ENCODE measurements at places on chromosomes 12 and 14.

- DNase-seq: no peak
Measured at GRCh38 chr12:11922361-11922760, 148.4 kb upstream of the BCL2L14 start.

DNA sequence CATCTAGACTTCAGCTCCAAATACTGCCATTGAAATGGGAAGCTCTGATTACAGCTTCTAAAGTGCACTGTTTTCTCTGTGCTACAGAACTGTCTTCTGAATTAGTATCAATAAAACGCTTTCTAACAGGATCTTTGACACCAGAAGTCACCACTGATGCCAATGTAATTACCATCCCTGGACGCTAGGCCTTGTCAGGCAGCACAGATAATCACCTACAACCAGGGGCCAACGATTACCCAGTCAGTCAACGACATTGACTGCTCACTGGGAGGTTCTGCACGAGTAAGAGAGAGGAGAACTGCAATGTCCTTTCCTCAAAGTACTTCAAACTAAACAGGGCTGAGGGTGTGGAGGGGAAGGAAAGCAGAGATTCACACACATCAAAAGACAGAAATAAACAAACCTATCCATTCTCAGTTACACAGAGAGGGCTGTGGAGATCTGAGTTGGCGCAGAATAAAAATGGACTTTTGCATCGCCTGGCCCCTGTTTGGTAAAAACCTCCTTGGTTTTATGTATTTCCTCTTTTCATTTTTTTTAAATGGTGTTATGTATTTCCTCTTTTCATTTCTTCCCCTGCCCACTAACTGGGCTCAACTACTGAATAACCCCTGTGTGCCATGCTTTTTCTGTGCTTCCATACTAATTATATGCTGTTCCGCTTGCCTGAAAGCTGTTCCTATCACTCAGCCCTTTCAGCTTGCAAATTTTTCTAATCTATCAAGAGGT lies 492.2 kb downstream of the APAF1 start:
- no peak for DNase-seq

- DNase-seq: no peak
Measured at GRCh38 chr12:12823811-12824210, 10.7 kb downstream of the DDX47 start.

- no peak for DNase-seq
Measured at GRCh38 chr12:116278667-116279066, 1.2 kb upstream of the MED13L start.

DNA sequence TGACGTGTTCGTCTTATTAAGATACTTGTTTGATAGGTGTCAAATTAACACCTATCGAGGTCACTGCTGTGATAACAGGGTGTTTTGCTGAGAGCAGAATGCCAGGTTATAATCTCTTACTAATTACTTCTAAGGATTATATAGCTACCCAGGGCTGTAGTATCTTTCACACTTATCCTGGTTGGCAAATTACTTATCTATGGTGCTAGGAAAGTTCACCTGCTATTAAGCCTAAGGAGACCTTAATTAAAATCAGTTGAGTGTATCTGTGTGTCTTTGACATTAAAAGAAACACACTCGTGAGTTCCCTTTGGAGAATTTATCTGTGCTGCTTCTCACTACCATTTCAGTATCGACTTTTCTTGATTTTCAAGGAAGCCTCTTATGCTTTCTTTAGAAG lies 301.6 kb upstream of the SLC16A7 start:
- DNase-seq: no peak

DNA sequence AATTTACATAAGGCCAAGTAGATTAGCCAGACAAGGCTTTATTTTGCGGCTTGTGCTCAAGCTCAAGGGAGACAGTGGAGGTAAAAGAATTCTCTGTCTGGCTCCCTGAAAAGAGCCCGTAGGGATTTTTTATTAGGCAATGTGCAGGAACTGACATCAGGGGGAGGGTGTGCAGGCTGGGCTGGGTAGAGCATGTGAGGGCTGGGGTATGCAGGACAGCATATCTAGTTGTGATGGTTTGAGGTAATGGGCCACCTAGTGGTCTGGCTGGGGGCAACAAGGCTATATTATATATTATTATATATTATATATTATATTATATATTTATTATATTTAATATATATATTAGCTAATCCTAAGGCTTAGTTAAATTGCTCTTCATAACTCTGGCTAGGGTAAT lies 102.1 kb downstream of the TMEM117 start:
- DNase-seq: no peak

DNA sequence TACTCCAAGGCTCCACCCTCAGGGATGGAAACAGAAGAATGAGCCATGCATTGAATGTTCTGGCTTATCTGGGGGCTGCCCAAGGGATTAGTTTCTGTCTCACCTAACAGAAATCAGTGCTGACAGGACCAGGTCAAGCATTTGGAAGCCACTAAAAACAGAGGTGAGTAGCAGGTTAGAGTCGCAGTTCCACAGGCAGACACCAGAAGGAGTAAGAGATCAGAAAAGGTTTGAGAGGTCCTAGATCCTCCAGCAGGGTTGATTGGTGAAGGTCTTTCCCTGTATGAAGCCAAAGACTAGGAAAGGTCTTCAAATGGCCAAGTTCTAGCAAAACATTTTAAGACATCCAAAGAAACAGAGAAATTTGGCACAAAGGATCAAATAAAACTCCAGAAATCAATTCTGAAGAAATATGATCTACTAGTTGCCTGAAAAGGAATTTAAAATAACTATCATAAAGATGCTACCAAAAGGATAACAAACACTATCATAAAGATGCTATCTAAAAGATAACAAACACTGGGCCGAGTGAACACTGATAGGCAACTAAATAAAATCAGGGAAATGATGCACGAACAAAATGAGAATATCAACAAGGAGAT lies 19.5 kb upstream of the TTC9 start:
- peak; percentile 3 for DNase-seq

GRCh38 chr12:83465632-83466031 lies 778.9 kb downstream of the TMTC2 start:
- DNase-seq: no peak

DNA sequence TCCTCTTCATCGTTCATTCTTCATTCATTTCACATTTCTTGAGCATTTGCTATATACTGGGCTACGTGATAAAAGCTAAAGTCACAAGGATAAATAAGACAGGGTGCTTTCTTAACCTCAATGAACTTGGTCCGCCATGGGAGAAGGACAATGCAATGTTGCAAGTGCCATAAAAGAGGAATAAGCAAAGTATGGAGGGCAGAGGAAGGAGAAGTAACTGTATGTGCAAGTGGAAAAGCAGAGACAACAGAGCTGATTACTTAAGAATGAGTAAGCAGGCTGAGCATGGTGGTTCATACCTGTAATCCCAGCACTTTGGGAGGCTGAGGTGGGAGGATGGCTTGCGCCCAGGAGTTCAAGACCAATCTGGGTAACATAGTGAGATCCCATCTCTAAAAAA lies 14.4 kb downstream of the AREL1 start:
- DNase-seq: no peak

DNA sequence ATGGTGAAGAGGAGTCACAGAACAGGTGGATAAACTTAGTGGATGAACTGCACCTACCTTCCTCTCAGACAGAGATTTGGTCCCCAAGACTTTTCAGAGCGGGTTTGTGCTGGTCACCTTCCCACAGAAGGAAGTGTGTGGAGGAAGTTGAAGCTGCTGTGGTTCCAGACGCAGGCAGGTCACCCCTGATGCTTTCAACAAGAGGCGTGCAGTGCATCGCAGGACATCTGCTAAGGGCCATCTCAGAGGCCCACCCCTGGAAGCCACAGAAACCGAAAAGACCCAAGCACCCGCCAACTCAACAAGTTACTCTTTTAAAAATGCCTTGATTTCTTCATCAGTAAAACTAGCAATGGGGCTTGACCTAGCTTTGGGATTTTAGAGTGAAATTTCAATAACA lies 1.0 kb upstream of the GPX2 start:
- no peak for DNase-seq

GRCh38 chr12:121060149-121061001 lies 21.3 kb upstream of the OASL start:
- peak; percentile 57 for DNase-seq

GRCh38 chr14:95314609-95315008 lies 5.1 kb downstream of the CLMN start:
- no peak for DNase-seq

DNA sequence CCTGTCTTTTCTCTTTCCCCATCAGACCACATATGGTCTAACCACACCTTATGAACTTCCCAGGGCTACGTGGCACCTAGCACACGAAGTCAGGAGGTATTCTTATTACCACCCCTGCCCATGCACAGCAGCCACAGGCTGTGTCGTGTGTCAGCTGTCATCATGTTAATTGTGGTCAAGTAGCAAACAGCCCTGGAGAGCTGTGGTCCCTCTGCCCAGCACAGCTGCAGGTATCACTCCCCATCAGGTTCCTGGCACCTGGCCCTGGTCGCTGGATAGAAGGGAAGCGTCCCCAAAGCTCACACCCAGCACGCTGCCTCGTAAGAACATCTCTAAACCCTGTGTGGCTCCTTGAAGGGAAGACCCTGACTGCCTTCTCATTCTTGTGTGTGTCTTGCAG lies 45.4 kb downstream of the CLMN start:
- DNase-seq: no peak

GRCh38 chr14:55129428-55130195 lies 560 bp downstream of the LGALS3 start:
- peak; percentile 6 for DNase-seq
